ENCODE measurements at places on chromosomes 7 and 10.

- DNase-seq = no peak
Measured at GRCh38 chr10:129421399-129422010, 45.5 kb upstream of the MGMT start.

GRCh38 chr10:75498884-75499350 is 67.5 kb downstream of the LRMDA start:
- no peak for DNase-seq

DNA sequence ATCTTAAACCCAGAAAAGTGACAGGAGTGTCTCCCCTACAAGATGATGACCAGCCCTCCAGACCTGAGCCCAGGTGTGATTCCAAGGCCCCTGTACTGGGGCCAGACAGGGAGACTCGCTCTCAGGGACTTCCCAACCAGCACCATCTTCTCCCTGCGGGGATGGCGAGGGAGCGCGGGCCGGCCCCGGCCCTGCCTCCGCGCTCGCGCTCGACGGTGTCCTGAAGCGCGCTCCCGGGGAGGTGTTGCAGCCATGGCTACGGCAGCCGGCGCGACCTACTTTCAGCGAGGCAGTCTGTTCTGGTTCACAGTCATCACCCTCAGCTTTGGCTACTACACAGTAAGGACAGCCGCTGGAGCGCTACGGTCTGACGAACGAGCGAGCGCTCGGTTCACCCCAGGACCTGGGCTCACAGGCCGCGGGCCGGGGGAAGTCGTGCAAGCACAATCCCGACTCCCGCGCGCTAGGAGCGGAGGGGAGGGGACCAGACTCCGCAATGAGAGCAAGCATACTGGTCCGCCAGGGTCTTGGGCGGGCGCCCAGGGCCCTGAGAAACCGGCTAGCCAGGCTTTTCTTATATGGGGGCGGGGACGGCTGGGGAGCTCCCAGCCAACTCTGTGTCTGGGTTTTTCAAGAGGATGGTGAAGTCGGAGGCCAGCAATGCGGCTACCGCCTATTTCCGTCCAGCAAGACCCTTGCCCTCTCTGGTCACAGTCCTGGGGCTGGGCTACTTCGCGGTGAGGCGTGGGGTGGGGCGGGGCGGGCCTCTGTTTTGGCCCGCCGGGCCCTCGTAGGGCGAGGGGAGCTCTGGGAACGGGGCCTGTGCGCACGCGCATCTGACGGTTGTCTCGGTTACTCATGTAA is at the start of gene TMEM254:
Gene TMEM254 (plus strand): TSS at position 218 of the 864 bp plus-strand sequence. CDS start 35 bp downstream, at position 253.
- peak; percentile 75 for DNase-seq

GRCh38 chr10:4059471-4060138 is 274.6 kb upstream of the KLF6 start:
- DNase-seq = no peak

DNA sequence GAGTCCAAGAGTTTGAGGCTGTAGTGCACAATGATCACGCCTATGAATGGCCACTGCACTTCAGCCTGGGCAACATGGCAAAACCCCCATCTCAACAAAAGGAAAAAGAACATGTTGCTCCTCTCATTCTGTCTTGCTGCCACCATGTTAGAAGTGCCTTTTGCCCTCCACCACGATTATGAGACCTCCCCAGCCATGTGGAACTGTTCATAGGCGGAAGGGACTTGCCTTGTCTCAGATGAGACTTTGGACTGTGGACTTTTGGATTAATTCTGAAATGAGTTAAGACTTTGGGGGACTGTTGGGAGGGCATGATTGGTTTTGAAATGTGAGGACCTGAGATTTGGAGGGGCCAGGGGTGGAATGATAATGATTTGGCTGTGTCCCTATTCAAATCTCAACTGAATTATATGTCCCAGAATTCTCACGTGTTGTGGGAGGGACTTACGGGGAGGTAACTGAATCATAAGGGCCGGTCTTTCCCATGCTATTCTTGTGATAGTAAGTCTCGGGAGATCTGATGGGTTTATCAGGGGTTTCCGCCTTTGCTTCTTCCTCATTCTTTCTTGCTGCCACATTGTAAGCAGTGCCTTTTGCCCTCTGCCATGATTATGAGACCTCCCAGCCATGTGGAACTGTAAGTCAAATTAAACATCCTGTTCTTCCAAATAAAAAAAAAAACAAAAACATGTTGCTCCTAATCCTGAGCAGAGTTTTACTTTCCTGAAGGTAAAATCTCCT is 22.3 kb downstream of the DLG5 start:
- no peak for DNase-seq

GRCh38 chr7:39430441-39430840 is 135.8 kb upstream of the YAE1 start:
- no peak for DNase-seq

GRCh38 chr7:57867884-57868701 is 418.1 kb downstream of the ZNF716 start:
- peak; percentile 58 for DNase-seq

DNA sequence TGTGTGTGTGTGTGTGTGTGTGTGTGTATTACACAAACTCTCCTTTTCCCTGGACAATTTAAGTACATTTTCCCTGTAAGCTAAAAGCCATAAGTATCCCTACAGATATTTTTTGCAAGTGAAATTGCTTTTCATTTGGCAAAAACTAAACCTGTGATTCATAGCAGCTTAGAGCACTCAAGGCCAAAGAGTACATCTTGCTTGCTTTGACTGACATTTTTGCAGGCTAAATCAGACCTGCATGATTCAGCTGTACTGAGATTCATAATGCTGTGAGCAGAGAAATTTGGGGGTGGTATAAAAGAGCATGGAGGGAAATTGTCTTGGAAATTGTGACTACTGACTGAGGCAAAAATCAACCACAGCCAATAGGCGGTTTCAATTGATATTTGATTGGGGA is 500.4 kb downstream of the GFRA1 start:
- no peak for DNase-seq

DNA sequence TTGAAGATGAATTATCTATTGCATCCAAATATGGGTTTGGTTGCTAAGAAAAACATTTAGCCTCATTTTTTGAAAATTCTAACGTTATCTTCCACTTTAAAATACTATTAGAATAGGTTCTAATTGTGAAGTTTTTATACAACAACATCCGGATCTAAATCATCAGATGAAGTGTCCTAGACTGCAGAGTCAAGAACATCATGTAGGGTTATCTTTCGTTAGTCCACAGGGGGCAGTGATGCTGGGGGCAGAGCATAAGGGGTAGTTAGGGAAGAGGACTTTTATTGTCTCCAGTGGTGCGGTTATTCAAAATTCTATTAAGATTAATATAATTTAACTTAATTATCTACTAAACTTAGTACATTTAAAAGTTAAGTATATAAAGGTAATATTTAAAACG is 990.6 kb upstream of the PHF14 start:
- no peak for DNase-seq

DNA sequence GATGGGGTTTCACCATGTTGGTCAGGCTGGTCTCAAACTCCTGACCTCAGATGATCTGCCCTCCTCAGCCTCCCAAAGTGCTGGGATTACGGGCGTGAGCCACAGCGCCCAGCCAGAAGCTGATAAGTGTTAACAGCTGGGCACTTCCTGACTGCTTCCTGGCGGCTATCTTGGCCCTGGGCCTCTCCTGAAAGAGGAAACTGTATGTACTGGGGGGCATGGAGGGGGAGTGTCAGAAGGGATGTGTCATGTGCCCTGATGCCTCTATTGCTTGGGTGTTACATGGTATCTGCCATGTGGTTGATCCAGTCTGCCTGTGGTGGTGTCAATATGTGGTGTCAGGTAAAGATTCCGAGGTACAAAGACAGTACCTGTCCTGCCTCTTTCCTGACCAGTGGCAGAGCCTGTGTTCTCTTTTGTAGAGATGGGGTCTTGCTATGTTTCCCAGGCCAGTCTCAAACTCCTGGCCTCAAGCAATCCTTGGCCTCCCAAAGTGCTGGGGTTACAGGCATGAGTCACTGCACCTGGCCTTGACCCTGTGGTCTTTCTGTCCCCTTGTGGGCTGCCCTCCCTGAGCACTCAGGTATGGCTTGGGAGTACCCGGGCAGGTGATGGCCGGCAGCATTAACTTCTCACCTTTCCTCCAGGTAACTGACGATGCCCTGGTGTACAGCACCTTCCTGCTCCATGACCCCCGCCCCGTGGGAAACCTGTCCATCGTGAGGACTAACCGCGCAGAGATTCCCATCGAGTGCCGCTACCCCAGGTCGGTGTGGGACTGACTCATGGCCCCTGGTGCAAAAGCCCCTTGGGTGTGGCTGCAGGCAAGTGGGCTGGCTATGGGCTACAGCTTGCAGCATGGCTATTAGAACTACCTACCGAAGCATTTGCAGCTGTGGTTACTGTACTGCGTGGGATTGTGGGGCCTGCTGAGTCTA is 4.4 kb downstream of the ZP3 start:
- DNase-seq = no peak

GRCh38 chr10:127135844-127136577 is 60.4 kb downstream of the INSYN2A start:
- no peak for DNase-seq

DNA sequence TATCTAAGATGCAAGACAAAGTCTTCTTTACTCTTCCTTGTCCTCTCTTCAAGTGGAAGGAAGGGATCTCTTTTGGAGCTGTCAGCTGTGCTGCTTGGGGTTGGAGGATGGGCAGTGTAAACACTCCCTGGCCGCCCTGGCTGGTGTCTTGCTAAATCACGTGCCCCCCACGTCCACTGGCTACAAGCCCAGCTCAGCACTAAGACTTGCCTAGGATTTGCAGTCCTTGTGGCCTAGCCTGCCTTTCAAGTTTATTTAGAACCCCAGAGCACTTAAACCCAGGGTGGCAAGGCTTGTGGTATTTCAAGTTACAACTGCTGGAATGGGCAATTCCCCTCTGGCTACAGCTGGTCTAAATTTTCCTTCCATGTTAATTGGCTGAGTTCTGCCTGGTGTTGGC is 272.4 kb upstream of the MYO3A start:
- DNase-seq = no peak

DNA sequence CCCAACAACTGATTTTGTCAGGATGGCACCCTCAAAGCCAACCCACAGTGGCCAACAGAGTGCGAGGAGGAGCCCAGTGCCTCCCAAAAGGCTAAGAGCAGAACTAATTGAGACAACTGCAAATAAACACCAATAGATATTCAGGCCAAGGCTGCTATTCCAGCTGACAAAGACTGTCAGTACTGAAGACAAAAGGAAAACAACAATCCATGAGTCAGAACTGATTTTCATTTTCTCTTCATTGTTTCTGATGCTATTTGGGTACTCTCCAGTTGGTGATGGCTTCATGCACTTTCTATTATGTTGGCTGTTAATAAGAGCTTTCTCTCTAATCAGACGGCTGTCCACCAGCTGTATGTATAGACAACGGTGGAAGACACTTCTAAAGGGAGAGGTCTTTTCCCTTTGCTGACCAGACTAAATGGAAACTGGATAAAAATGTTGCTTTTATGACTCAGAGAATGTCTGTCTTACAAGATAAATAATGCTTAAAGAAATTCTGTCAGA is 515.9 kb downstream of the PARD3 start:
- no peak for DNase-seq

- DNase-seq = no peak
Measured at GRCh38 chr10:114392112-114392835, 12.0 kb downstream of the AFAP1L2 start.

Data from NCI-H1092 treated with DMSO at 0.1 percent for 48 hours (cell line).